ENCODE measurements at places on chromosomes 12 and 14.

GRCh38 chr14:95396221-95396620, 76.5 kb upstream of the CLMN start:
- DNase-seq = no peak

- no peak for DNase-seq
These were observed 62.3 kb downstream of the SPRING1 start for GRCh38 chr12:116675339-116676107.

GRCh38 chr14:66802962-66803361, 295.0 kb downstream of the GPHN start:
- DNase-seq = no peak

GRCh38 chr14:32932302-32932913, 6.3 kb upstream of the NPAS3 start:
- no peak for DNase-seq

- peak; percentile 70 for DNase-seq
These were observed 40.7 kb upstream of the HDAC7 start for GRCh38 chr12:47860279-47860841.

- DNase-seq = no peak
These were observed 379.3 kb upstream of the DCN start for GRCh38 chr12:91561958-91562325.

DNA sequence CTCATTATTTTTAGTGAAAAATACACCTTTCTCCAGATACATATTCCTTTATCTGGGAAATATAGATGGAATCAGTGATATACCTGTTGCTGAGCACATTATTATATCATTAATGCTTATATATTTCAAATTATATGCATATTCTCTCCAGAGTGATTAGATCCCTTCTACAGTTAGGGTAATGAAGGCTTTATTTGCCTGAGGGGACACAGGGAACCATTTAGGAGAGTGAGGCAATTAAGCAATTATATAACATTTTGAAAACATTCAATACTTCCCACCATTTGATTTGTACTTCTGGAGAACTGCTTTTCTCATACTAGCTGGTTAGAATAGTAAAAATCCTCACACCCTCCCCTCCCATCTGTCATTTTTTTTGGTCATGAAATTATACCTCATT, 212.8 kb upstream of the NOVA1 start:
- DNase-seq = no peak

GRCh38 chr14:101711041-101711856, 50.3 kb upstream of the PPP2R5C start:
- no peak for DNase-seq

DNA sequence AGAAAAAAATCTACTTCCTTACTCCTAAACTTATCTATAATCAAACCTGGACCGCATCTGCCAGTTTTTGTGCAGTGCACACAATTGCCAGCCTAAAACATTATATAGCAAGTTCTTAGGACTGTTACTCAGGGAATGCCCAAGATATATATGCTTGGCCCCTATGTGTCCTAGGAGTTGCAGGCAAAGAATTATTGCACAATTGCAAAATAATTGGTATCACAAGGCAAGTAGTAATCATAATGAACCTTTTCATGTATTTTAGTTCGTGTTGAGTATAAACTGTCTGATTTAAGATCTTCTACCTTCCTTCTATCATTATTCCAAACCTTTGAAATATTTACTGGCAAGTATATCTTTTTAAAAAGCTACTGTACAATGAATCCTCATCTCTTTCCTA, 45.5 kb downstream of the TMTC3 start:
- DNase-seq = no peak

GRCh38 chr14:60505448-60505847, 3.5 kb upstream of the SIX6 start:
- DNase-seq = no peak

GRCh38 chr12:89826468-89826867, 117.8 kb upstream of the ATP2B1 start:
- DNase-seq = no peak

GRCh38 chr12:131126662-131127173, 173.0 kb downstream of the ADGRD1 start:
- no peak for DNase-seq

GRCh38 chr12:72281126-72281525, 9.0 kb downstream of the TRHDE start:
- no peak for DNase-seq

DNA sequence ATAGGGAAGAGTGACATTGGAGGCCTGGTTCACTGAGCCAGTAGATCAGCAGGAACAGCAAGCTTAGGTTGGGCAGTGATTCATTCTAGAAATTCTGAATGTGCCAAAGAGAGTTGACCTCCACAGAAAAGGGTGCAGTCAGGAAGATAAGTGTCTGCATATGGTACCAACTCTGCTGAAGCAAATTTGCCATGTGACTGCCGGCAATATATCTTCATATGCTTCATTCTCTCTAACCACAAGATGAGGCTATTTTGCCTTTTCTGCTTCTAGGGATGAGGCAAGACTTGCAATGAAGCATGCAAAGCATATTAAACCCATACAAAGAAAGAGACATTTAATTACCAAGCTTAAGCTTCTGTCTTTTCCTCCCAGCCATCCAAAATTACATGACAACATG, 13.6 kb downstream of the CCDC198 start:
- DNase-seq = no peak

- no peak for DNase-seq
These were observed 410.9 kb downstream of the EGLN3 start for GRCh38 chr14:33539918-33540357.

DNA sequence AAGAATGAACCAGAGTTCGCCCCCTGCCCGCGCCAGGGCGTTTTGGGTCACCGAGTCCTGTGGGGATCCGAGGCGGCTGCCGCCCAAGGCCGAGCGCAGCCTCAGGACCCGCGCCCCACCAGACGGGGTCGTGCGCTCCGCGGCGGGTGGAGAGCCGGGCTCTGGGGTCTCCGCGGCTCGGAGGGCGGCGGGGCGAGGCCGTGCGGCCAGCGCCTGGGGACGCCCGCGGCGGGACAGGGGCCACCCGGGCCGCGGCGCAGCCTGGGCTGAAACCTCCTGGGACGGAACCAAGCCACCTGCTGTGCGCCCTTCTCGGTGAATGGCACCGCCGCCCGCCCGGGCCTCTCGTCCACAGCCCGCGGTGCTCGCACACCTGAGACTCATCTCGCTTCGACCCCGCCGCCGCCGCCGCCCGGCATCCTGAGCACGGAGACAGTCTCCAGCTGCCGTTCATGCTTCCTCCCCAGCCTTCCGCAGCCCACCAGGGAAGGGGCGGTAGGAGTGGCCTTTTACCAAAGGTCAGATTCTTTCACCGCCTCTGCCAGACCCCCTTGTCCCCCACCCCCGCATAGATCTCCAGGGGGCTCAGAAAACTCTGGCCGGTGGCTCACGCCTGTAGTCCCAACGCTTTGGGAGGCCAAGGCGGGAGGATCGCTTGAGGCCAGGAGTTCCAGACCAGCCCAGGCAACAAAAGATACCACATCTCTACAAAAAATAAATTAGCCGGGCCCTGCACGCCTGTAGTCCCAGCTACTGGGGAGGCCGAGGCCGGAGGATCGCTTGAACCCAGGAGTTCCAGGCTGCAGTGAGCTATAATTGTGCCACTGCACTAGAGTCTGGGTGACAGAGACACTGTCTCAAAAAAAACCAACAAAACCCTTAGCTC, 901 bp downstream of the B3GNT4 start:
- DNase-seq = no peak

- DNase-seq = no peak
These were observed 35.3 kb downstream of the ZC3H14 start for GRCh38 chr14:88598097-88598675.

DNA sequence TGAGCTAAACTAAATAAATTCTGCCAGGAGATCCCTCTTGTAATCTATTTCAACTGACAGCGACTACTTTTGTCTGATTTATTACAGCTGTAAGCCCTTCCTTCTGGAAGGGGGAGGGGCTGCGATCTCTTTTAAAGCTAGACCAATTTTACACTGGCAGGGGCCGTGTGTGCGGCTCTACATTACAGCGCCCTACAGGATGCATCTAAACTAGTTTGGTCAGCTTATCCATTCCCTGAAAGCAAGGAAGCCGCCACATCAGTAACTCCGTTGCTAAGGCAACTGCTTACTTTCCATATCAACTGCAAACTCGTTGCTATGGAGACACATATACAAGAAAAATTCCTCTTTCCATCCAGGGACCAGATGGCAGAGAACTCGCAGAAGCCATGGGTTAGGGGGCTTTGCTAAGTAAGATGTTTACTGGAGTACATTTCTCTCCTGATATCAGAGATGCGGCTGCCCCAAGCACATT, 17.4 kb downstream of the FOXN3 start:
- DNase-seq = no peak

DNA sequence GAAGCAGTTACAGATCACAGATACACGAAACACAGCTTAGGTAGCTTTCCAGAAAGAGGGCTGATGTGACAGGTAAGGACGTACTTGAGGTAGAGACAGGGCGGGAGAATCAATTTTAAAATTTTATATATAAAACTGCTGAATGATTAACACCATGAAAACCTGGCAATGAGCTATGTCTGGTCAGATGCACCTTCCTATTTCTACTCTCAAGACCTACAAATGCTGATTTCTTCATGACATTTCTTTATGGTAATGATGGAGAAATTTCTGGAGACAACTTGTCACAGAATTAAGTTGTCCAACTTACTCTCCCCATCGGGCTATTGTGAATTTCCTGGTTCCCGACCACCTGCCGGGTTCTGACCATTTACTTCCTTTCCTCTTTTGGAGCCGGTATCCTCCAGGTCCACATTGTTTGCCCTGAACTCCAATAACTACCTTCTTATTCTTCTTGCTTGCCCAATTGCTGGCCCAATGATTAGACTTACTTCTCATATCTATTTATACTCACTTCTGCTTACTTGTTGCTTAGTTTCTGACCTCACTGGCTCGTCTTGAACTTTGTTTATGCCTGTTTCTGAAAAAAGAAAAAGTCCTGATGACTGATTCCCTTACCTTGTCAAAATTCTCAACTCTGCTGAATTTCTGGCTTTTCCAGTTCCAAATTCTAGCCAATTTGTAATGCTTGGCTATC, 12.8 kb upstream of the ATP2B1 start:
- no peak for DNase-seq

DNA sequence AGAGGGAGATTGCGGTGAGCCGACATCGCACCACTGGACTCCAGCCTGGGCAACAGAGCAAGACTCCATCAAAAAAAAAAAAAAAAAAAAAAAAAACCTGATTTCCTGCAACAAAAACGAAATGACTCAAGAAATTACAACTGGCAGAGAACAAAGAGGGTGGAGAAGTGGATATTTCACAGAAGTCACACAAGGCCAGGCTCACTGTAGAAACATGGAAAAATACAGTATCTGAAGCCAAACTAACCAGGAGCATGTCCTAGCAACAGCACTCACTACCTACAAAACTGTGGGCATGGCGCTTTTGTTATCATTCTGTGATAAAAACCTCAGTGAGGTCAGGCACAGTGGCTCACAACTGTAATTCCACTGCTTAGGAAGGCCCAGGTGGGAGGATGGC, 11.7 kb upstream of the MMP17 start:
- no peak for DNase-seq

DNA sequence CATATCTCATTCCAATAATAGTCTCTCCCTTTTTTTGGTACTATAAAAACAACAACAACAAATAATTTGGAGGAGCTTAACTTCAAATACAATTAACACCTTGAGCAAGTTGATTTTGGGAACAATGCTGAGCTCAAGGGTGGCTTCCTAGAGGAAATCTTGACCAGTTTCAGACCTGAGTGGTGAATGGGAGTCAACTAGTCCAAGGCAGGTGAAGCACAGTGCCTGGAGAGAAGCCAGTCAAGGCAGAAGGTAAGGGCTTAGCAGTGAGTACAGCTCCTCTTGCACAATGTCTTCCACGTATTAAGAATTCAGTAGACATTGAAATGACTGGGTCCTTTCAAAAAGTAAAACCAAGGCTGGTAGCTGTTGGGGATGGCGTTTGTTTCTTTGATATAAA, 444.8 kb downstream of the ATP23 start:
- DNase-seq = no peak

DNA sequence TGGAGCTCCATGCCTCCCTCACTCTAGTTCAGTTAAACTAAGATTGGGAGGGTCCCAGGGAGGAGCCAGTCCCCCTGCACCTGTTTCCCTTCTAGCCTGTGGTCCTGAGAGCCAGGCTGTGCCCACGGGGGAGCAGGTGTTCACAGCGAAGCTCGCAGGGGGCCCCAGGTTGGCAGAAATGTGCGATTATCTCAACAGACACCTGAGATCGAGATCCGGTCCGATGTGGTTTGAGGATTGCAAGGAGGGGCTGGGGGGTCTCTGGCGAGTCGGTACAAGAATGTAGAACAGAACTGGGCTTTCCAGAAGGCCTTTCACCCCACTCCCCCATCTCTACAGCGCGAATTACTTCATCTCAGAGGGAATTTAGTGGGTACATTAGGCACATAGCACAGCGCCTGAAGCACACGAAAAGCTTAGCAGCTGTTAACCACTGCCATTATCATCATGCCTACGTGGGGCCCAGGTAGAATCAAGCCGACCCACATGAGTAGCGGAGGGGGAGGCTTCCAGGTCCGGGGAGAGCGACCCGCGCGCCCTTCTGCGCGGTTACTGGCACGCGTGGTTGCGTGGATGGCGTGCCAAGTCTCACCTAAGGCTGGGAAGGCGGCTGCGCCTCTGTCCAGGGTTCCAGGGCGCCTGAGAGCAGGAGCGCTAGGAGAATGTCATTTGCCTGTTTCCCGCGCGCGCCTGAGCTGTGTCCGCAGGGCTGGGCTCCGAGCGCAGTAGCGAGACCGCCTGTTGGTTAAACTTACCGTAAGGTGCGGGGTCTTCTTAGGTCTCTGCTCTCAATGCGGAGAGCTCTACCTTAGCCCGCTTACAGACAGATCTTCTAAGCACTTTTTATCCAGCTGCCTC, 1539.5 kb upstream of the TMEM132C start:
- no peak for DNase-seq

DNA sequence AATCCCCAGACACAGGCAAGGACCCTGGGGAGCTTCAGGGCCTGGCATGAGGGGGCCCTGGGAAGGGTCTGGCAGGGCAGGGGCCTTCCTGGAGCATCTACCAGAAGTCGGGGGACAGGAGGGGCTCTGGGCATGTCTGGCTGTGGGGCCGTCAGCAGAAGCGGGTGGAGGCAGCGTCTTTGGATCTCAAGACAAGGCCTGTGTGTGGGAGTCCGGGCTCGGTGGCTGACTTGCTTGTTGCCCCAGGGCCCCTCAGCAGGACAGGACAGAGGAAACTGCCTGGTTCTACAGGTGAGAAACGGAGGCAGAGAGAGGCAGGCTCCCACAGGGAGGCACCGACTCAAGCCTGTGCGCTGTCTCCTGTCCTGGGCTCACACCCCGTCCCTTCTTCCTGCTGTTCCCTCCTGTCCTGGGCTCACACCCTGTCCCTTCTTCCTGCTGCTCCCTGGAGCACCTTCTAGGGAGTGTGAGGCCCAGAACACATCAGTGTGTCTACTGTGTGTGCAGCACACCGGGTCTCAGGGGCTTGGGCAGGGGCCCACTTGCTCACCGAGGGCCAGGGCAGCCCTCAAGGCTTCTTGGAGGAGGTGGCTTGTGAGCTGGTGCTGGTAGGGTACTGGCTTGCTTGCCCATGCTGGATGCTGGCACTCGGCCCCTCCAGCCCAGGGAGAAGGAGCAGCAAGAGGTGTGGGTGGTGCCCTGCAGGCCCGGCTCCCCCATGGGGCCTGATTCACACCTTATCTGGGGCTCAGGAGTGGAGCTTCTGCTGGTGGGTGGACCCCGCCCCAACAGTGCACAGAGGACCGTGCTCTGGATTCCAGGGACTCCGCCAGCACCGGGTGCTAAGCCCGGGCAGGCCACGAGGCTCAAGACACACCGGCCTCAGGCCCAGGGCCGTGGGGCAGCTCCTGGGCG, 14.9 kb downstream of the ASPG start:
- DNase-seq = no peak

Data from activated T-cell treated with anti-CD3 and anti-CD28 coated beads, Interleukin-2, amount 50 U/mL, for 48 hours (primary cell).